NAMALWA (cell line): ENCODE measurements at places on chromosomes 5 and 9.

- DNase-seq = no peak
These were observed 120.2 kb downstream of the CARTPT start for GRCh38 chr5:71839096-71839884.

GRCh38 chr5:62488531-62488930 lies 76.0 kb downstream of the IPO11 start:
- DNase-seq = no peak

GRCh38 chr5:40649463-40650030 lies 30.2 kb upstream of the PTGER4 start:
- DNase-seq = peak; percentile 36

DNA sequence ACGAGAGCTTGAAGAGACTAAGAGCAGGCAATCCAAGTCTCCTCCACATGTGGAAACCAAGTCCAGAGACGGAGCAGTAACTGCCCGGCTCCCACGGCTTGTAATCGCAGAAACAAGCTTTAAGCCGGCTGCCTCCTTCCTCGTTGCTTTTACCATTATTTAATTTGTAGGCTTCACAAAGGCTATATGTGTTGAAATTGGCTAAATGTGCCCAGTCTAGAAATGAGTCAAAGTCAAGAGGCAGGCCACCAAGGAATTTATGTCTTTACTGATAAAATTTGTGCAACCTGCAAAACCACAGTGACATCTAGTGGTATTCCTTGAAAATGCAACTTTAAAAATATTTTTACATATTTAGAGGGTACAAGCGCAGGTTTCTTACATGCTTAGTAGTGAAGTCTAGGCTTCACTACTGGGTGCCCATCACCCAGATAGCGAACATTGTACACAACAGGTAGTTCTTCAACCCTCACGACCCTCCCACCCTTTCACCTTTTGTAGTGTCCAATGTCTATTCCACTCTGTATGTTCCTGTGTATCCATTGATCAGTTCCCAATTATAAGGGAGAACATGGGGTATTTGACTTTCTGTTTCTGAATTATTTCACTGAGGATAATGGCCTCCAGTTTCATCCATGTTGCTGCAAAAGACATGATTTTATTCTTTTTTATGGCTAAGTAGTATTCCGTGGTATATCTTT lies 33.5 kb upstream of the EBF1 start:
- DNase-seq = peak; percentile 88

GRCh38 chr5:111379391-111379816 lies 132.9 kb downstream of the STARD4 start:
- no peak for DNase-seq

GRCh38 chr5:176762489-176762888 lies 47.9 kb upstream of the UNC5A start:
- DNase-seq = no peak

DNA sequence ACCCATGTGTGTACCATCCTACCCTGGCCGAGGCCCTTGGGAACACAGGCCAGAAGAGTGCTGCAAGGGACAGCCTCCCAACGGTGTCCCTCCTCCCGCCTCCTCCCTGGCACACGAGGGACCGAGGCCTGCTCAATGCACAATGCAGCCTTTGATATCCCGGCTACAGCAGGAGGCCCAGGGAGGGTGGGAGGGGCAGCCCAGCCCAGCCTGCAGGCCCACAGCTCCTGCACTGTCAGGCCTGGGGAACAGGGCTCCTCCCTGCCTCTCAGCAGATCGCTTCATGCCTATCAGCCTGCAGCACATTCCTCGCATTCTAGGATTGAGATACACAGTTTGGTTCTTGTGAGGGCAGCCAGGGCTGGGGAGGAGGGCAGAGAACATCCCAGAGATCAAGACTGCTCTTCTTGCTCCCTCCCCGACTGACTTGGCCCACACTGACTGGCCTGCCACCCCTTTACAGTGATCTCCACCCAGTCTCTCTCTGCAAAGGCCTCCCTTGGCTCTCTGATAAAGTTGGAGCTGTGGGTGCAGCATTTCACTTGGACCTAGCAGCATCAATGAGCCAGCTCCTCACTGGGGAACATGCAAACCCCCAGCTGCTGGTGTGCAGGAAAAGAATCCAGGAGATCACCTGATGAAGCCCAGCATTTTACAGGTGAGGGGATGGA lies at the start of gene SH3TC2:
Gene SH3TC2, minus strand, starts transcription at position 46 of the 671 bp plus-strand sequence. Its CDS starts 40 bp downstream, at position 6.
- no peak for DNase-seq

- DNase-seq = no peak
These were observed 398 bp upstream of the BASP1 start for GRCh38 chr5:17216974-17217492.

- no peak for DNase-seq
These were observed 49.6 kb downstream of the EPB41L4B start for GRCh38 chr9:109270971-109271925.

- DNase-seq = no peak
These were observed 27.4 kb upstream of the SAP30L start for GRCh38 chr5:154418344-154418820.

DNA sequence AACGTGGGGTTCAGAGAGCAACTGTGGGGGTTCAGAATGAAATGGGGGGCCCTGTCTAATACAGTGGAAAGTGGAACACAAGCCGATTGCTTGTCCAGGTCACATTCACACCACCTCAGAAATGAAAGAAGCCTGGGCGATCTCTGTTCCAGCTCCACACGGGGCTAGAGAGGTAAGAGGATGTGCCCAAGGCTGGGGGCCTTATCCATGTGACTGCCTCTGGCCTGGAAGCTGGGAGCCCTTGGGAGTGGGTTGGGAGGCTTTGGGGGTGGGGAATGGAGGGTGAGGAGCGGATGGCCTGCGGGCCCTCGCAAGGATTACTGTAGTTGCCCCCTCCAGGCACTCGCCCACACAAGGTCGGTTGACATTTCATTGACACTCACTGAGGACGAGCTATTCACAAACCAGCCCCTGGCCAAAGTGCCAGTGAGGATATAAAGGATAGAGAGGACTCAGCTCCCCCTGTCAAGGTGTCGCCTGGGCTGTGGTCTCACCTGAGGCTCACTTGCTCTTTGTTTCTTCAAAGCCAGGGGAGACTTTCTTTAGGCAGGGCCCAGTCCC lies 86.7 kb downstream of the LIFR start:
- DNase-seq = no peak

DNA sequence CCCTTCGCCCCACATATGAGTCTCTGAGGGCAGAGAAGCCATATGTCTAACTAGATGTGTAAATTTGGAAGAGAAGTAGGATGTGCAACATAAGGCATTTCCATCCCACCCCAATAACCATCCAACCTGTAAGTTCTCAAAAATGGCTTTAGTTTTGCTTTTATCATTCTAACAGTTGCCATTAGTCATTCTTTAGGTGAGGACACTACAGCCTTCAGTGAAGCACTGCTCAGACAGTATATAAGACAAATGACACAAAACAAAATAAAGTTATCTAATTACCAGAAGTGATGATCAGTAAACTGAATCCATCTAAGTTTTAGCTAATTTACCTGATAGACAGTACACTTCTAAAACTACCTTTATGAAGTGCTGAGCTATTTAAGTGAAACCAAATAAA lies 23.9 kb downstream of the MLLT3 start:
- DNase-seq = no peak

DNA sequence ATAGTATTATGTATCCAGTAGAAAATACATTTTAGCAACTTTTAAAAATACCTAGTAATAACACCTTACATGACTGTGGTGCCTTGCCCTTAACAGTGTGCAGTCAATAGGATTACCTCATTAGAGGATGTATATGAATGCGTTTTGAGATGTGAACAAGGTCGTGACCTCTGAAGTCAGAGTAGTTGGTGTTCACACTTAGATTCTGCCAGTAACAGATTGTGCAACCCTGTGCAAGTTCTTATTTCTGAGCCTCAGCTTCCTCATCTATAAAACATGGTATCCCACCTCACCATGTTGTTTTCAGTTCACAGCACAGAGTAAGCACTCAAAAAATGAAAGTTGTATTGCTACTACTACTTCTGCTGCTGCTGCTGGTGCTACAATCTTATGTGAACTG lies 347.3 kb downstream of the KDM4C start:
- DNase-seq = no peak

DNA sequence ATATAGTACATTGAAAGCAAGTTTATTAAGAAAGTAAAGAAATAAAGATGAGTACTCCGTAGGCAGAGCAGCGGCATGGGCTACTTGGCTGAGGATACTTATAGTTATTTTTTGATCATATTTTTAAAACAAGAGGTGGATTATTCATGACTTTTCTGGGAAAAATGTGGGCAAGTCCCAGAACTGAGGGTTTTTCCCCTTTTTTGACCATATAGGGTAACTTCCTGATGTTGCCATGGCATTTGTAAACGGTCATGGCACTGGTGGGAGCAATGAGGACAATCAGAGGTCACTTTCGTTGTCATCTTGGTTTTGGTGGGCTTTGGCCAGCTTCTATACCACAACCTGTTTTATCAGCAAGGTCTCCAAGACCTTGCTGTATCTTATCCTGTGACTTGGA lies 5.2 kb upstream of the BASP1 start:
- no peak for DNase-seq

DNA sequence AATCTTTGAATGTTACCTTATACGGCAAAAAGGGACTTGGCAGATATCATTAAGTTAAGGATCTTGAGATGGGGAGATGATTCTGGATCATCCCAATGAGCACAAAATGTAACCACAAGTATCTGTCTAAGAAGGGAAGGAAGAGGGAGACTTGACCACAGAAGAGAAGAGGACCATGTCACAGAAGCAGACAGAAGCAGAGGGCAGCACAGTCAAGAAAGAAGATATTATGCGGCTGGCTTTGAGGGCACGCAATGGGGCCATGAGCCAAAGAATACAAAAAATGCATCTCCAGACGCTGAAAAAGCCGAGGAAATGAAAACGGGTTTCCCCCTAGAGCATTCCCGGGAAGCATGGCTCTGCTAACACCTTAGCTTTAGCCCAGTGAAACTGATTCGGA lies 225.3 kb downstream of the NR2F1-AS1 start:
- no peak for DNase-seq

- DNase-seq = no peak
These were observed 211.9 kb downstream of the NXNL2 start for GRCh38 chr9:88746743-88747398.

DNA sequence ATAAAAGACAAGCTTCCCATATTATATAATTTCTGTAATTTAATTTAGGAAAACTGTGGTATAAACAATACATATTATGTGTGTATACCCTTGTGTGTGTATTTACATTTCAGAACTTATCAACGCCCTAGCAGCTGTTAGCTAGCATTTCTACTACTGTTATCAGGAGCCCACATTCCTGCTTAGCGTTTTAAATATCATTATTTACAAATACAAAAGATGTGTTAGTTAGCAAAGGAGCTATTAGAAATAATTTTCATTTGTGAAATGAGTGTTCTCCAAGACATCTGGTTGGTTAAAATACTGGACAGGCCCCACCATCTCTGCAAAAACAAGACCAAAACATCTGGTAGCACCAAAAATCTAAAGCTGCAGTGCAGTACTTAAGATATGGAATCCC lies 48.0 kb downstream of the EPB41L4A start:
- no peak for DNase-seq

- DNase-seq = no peak
These were observed 289.9 kb upstream of the SMC2 start for GRCh38 chr9:103804077-103804735.

DNA sequence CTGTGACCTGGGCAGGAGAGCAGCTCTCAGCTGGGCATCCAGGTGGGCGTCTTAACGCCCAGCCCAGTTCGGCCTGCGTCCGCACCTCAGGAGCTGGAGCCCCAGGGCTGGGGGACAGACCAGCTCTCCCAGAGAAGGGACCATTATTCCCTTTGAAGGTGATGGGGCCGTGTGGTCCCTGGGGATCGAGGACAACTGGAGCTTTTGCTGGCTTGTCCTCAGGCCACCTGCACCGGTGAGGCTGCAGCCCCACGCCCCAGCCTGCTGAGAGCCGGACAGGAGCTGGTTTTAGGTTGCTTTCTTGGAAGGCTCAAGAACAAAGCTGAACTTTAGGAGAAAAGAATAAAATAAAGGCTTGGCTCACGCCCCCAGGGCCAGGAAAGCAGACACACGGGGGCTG lies 40.9 kb downstream of the NACC2 start:
- DNase-seq = no peak

DNA sequence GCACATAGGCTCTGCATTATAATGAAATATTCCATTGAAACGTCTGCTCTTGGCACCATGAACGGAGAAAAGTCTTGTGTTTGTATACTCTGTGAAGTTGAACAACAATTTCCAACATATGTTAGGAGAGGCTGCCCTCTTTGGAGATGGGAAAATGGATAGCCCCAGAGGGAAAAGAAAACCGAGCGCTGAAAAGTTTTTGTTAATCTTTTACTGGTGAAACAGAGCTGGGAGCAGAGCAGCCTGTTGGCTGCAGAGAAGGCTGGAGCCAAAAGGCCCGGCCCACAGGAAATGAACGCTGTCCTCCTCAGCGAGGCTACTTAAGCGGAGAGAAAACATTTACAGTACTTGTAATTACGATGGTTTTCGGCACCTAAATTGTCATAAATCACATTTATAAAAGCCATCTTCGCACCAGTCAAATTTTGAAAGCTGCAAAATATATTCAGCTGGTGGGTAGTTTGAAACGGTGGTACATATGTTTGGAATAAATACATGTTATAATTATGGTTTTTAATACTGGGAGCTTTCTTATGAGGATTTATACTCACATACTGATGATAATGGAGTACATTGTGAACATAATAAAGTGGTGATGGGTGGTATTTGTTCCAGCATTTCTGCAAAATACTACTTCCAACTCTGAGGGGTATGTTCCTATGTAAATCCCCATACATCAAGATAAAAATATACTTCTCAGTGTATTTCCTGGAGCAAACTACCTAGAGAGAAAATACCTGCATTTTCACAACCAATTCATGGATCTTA lies 129.6 kb upstream of the CNTLN start:
- no peak for DNase-seq

DNA sequence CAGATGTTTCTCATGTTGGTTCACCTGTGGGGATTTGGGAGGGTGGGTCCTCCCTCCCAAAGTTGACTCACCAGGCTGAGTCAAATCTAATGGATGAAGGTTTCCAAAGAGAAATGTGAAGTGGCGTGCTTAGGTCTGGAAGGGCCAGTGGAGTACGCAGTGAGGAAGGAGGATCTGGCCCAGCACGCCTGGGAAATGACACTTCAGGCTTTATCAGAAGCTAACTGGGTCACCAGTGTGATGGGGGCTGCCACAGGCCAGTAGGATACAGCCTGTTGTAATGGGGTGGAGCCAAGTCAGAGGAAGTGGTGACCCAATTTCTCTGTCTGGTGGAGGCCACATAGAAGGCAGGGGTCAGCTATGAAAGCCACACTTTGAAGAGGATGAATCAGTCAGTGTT lies 18.0 kb downstream of the POLR1E start:
- no peak for DNase-seq

- DNase-seq = no peak
These were observed 3.4 kb upstream of the AMBP start for GRCh38 chr9:114081441-114082016.

GRCh38 chr9:118473521-118473920 lies 769.3 kb downstream of the TLR4 start:
- DNase-seq = no peak
